NCI-H1417 (cell line): ENCODE measurements at places on chromosomes 4 and X.

GRCh38 chr4:117434424-117434823, 349.0 kb upstream of the TRAM1L1 start:
- no peak for DNase-seq

GRCh38 chr4:1778642-1779392, 14.3 kb upstream of the FGFR3 start:
- DNase-seq = no peak

GRCh38 chrX:68838571-68838910, 9.7 kb downstream of the EFNB1 start:
- DNase-seq = no peak

GRCh38 chr4:26362745-26363439, 42.1 kb downstream of the RBPJ start:
- DNase-seq = no peak

GRCh38 chrX:17767734-17768133, 30.4 kb downstream of the SCML1 start:
- DNase-seq = no peak

DNA sequence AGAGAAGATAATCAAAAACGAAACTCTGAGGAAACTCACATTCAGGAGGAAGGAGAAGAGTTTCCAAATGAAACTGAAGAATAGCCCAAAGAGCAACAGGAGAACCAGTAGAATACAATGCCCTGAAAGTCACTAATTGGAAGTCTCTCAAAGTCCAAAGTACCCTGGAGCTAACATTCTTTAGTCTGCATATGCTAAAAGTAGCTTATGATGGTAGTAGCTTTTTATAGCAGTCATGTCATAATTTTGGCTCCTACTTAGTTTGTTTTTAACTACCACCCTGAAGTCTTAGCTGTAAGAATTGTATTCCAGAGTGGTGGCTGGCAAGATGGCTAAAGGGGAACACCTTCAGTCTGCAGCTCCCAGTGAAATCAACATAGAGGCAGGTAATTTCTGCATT, 100.3 kb upstream of the FGF16 start:
- DNase-seq = no peak

DNA sequence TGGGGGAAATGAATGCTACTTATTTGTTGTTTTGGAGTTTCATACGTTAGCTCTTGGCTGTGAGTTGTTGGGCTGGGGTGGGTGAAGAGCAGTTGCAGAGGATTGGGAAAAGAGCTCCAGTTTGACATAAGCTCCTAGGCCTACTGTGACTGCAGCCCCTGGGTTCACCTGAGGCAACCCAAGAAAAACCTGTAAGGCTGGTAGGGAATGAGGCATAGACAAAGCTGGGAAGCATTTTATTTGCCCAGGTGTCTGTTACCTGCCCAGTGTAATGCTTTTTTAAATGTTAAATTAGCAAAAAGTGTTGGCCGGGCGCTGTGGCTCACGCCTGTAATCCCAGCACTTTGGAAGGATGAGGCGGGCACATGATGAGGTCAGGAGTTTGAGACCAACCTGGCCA, 160.0 kb downstream of the FHIP1A start:
- no peak for DNase-seq

DNA sequence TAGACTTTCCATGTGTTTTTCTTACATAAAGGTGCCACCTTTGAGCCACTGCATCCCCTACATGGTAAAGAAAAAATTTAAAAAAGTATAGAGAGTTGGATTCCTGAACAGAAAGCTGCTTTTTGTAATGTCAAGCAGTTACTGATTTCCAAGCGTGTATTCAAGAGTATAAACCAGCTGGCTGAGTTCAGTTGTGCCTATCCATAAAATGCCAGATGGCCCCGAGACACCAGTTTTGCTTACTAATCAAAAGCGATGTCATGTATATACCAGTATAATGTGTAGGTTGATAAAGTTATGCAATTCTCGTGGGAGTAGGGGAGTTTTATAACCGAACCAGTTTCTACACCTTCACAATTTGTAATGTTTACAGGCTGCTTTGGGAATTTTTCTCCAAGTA, 26.2 kb upstream of the PNPLA4 start:
- no peak for DNase-seq

DNA sequence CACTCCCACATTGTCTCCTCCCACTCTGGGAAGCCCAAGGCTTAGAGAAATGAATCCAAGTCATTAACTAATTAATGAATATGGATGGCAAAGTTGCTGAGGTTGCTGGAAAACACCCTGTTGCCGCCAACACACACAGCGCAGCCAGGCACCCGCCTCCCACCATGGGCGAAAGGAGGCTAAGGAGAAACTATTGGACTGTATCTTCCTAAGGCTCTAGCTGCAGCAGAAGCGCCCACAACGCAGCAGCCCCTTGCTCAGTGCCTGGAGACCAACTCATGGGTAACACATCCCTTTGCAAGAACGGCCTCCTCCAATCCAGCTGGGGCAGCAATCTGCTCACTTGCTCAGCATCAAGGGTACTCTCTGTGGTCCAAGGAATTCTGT, 34.2 kb downstream of the TSC22D3 start:
- no peak for DNase-seq

DNA sequence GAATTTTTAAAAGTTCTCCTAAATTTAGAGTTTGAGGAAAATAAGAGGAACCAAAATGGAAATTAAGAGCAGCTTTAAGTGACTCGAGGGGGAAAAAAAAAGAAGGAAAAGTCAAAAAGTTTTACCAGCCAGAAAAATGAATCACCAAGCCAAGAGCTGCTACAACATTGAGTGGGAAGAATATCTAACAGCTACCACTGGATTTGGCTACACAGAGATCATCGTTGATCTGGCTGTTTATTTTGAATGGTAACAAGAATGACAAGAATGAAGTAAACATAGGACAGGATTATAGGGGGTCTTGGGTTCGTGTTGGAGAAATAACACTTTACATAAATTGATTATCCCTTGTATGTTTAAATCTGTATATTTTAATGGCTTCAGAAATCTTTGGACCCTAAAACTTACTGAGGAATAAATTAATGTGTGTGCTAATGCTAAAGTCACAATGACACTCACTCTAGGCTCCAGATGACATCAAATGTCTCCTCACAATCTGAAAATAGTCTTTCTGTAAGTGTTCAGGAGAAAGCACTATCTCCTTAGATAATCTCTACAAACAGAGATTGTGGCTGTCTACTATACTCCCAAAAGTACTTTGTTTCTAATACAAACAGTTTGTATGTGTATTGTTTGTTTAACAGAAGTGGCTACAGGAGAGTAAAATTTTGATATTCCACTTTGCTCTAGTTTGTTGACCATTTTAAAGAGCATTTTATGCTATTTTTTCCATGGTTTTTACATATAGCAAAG, 3.1 kb upstream of the CSN3 start:
- DNase-seq = no peak

DNA sequence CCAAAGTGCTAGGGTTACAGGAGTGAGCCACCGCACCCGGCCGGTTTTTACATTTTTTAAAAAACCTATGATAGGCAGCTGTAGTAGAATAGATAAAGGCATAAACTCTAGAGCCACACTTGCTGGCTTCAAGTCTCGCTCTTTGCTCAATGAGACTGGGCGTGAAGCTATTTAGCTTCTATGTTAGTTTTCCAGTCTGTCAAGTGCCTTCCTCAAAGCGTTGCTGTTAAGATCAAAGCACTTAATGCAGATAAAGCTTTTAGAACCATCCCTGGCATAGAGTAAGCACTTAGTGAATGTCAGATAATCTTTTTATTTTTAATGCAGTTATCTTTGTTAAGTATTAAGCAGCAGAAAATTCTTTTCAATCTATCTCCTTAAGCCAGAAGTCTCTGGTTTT, 42.0 kb upstream of the BMPR1B start:
- DNase-seq = no peak
